ENCODE measurements at places on chromosomes 13 and 19.

- peak; percentile 95 for DNase-seq
Measured at GRCh38 chr19:16185123-16185767, at the start of gene FAM32A. TSS of gene FAM32A (plus strand) at chr19:16185410. CDS start at chr19:16185443, 33 bp downstream.

DNA sequence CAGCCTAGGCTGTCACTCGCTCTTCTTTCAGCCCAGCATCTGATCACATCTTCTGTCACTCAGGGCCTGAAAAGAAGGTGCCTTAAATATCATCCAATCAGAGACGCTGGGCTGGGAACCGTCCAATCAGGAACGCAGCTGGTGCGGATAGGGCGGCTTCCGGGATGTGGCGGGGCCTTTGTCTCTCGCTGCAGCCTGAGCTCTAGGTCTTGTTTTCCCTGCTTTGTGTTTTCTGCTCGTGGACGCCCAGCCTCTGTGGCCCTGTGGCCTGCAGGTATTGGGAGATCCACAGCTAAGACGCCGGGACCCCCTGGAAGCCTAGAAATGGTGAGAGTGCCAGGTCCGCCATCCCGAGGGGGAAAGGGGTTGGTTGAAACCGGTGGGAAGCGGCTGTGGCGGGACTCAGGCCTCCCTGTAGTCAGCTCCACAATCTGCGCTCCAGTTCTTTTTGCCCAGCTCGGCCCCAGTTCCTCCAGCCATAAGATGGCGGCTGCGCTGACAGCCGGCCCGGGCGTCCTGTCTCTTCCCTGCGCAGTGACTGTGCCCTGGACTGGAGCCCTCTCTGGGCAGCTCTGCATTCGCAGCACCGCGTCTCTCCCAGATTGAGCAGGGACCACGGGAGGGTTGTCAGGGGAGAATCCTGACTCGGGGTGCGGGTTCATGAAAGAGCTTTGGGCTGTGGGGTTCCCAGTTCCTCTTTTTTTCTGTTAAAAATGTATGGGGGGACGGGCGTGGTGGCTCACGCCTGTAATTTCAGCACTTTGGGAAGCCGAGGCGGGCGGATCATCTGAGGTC is at the start of gene ZNF85:
Gene ZNF85, plus strand, starts transcription at position 175 of the 795 bp plus-strand sequence. Its CDS starts 150 bp downstream, at position 325.
- DNase-seq, result peak; percentile 80

DNA sequence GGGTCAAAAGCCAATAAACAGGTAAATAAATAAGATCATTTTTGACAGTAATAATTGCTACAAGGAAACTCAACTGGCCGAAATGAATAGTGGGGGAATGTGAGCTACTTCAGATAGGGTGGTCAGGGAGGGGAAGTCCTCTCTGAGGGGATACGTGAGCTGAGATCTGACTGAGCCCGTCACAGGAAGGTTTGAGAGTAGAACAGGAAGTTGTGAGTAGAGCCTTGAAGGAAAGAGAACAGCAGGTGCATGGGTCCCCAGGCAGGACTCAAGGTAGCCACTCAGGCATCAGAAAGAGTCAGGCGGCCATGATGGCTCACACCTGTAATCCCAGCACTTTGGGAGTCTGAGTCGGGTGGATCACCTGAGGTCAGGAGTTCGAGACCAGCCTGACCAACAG is 6.3 kb downstream of the IRGQ start:
- no peak for DNase-seq

GRCh38 chr19:19459707-19460251 is 54.3 kb downstream of the GATAD2A start:
- DNase-seq, result peak; percentile 56

DNA sequence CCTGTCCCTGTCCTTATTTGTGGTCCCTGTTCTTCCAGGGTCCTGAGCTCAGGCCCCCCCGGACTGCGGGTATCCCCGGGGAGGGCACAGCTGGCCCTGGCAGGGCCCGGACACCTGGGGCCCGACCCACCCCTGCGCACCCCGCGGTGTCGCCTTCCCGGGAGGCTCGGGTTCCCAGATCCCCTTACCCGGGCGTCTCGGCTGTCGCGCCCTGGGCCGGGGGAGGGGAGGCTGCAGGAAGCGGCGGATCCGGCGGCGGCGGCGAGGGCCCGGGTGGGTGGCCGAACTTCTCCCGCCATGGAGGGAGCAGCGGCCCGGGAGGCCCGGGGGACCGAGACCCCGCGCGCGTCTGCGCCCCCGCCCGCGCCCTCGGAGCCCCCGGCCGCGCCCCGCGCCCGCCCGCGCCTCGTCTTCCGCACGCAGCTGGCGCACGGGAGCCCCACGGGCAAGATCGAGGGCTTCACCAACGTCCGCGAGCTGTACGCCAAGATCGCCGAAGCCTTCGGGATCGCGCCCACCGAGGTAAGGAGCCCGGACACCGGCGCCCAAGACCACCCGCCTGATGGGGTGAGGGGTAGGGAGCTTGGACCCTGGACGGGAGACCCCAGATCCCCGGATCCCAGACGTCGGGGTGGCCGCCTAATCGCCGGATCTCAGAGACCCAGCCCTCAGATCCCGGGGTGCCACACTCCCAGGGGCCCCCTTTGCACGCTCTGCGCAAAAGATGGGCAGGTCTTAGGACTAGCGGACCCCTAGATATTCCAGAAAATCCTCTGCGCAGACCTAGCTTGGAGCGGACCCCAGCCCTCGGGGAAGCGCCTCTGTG is at the start of gene GIPC3:
Gene GIPC3, plus strand, starts transcription at position 178 of the 826 bp plus-strand sequence. Its CDS starts 120 bp downstream, at position 298.
- DNase-seq, result no peak

- no peak for DNase-seq
Measured at GRCh38 chr13:94254737-94255136, 224.7 kb downstream of the DCT start.

GRCh38 chr13:108276060-108276459 is 6.5 kb downstream of the TNFSF13B start:
- no peak for DNase-seq

- DNase-seq, result no peak
Measured at GRCh38 chr19:18130523-18131242, 22.3 kb upstream of the PIK3R2 start.

DNA sequence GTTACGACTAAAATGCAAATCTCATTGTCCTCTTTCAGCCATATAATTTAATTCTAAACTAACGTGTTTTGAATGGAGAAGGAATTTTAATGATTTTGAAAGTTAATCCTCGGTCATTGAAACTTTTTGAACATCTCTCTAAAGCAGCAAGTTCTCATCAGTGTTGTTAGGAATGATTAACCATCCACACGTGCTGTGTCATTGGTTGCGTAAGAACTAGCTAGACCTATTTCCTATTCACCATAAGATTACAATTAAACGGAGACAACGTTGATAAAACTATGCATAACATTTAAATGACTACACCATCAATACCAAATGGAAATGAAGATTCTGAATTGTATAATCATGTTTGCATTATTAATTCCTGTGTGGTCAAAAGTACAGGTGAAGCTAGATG is 155.6 kb upstream of the IRS2 start:
- no peak for DNase-seq

DNA sequence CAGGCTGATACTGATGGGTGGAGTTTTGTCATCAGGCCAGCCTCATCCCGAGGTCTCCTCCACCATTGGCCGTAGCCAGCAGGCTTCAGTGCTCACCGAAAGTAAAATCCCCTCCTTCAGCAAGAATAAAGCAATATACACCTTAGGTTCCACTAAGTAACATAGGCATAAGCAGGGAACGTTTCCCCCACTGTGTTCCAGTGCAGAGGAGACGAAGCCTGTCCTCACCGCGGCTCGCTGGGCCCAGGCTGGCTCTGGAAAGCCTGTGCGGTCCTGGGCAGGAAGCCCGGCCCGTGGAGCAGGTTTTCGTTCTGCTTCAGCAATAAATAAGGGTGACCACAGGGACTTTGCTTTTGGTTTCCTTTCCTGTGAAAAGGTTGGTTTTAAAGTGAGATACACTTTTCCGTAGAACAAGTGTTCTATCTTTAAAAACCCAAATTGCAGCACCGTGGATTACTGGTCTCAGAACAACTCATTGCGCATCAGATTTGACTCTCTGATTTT is 16.3 kb upstream of the TEX29 start:
- DNase-seq, result no peak

- peak; percentile 67 for DNase-seq
Measured at GRCh38 chr19:8001995-8002849, 3.2 kb downstream of the ELAVL1 start.

DNA sequence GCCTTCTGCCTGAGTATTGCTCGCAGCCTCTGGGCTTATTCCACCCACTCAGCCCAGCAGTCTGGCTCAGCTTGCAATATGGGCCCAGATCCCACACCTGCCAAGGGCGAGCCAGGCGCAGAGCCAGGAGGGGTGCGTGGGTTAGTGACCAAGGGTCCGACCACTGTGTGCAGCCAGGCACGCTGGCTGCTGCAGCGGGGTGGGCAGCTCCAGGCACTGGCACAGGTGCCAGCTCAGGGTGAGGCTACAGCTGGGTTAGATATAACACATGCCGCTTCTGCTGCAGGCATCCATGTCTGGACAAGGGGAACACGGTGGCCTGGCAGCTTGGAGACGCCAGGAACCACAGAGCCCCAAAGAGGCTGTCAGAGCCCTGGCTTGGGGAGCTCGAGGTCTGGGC is 12.6 kb upstream of the URAD start:
- no peak for DNase-seq

DNA sequence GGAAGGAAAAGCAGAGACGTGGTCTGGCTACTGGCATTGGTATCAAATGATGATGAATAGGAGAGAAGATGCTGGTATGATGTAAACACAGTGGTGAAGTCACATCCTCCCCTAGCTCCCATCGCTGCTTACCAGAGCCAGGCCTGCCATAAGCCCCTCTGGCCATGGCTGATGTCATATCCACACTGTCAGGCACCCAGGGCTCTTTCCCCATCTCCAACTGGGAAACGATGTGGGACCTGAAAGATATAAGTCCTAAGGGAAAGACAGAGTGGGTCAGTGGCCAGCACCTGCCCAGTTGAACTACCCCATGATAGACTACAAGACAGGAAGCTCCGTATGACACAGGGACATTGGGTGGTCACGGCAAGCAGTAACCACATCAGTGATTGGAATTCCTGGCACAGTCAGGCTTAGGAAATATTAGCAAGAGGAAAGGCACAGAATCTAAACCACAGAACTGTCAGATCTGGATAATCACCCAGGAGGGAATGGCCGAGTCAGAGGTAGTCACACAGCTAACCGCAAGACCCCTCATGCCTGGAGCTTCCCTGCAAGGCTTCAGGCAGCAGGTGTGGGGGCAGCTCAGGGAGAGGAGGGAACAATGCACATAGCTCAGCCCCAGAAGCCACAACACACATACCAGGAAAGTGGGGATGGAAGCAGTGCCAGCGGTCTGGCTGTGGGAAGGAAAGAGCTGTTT is 3.8 kb downstream of the ZNF792 start:
- no peak for DNase-seq

GRCh38 chr19:15265850-15266248 is 33.6 kb upstream of the EPHX3 start:
- no peak for DNase-seq

DNA sequence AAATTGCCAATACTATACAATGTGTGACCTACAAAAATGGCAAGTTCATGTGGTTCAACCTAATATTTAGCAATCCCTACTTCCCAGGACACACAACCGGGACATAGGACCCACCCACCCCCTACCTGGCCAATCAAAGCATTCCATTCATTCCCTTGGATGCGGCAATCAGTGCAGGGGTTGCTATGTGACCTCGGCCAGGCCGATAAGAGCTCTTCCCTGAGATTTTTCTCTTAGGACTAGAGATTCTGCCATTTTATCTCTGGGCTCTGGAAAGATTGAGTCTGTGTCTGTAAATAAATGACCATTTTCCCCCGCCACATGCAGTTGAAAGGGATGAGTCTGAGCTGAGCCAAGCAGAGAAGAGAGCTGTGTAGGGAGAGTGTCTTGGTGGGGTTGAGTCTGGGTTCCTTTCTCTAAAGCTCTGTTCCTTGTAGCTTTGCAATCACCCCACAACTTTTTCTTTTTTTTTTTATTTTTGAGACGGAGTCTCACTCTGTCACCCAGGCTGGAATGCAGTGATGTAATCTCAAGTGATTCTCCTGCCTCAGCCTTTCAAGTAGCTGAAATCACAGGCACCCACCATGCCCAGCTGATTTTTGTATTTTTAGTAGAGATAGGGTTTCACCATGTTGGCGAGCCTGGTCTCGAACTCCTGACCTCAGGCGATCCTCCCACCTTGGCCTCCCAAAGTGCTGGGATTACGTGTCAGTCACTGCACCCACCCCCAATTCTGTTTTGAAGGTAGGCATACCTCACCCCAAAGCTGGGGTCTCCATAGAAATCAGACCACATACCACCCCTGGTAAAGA is 7.4 kb downstream of the IFNL1 start:
- DNase-seq, result no peak

GRCh38 chr19:45981350-45981749 is 7.7 kb upstream of the NOVA2 start:
- DNase-seq, result no peak

DNA sequence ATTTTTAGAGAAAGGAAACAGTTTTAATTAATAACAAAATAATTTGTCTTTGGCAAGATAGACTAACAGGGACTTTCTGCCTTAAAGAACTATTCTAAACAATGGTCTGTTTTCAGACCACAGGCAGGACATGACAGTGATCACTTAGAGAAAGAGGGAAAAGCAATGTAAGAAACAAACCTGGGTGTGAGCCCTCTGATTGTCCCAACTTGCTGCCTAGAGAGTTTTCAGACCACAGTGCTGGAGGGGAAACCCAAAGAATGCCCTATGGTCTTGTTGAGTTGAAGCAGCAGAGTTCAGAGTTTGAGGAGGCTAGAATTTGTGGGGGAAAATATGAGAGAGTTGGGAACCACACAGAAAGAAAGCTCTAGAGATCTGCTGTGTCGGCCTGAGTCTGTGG is 38.1 kb downstream of the DGKH start:
- no peak for DNase-seq

DNA sequence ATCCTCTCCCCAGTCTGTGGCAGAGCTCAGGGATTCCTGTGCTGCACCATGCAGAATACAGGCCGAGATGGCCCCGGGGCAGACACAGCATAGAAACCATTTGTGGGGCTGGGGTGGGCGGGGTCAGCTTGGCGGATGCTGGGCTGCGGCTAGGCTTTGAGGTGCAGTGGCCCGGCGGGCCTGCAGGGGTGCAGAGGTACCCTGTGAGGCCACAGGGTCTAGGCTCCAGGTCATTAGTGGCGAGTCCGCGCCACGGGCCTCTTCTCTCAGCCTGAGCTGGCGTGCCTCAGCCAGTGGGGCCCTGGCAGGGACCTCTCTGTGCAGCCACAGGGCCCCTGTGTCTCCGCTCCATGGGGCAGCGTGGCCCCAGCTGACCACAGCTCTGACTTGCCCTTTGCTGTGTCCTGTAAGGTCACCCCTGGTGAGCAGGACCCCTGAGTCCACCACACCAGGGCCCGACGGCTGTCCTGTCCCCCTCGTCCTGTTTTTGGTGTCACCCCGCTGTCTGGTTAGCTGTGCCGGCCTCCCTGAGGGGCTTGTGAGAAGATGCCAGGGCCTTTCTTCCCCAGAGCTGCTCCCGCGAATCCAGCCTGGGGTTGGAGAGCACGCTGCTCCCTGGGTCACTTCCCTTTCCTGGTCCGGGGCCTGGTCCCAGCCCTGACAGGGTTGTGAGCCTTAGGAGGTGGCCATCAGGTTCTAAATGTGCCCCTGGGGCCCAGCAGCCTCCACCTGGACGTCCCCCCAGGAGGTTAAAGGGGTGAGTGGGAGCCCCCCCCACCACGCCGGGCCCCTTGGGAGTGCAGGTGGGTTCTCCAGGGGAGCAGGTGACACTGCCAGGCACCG is 12.1 kb downstream of the KDM4B start:
- no peak for DNase-seq
